ENCODE measurements at places on chromosomes 5 and 9. TPM values are rescaled to one million over a fixed set of nuclear protein-coding genes. Genes with fewer than 3 reads are reported as not detected.

DNA sequence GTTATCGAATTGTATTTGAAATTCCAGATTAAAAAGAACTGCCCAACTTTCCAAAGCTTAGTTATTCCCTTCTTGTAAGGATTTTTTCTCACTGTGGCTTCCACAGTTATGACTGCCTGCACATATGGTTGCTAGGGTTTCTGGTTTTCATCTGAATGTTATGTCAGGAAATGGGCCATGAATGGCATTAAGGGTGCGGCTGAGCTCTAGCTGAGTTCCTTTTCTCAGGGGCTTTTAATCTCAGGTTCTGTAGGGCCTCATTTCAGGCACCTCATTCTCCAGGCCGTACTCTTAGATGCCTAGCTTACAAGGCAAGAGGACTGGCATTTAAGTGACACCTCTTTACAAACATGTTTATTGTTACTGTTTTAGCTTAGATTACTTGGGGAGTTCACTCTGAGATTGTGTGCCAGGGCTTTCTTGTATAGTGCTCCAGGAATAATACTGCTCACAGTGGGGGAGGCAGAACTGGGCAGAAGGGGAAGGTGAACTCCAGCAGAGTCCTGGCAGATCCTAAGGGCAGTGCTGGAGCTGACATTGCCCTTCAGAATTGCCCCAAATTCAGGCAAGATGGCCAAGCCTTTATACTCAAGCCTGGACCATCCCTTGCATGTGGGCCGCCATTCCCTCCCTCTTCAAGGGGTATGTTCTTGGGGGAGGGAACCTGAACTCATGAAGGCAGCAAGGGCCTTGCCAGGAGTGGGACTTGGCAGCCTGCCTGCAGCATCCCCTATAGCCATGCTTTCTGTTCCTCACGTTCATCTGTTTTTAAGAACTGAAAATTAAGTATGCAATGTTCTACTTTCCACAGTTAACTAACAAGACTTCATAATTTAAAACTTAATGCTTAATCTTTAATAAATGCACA, 111.5 kb downstream of the KDM4C start:
- no peaks in the 10 kb centered on the region for H3K27me3 ChIP-seq
- DNase-seq: no peak
- H3K4me1 ChIP-seq: no peaks in the 10 kb centered on the region
- no peaks in the 10 kb centered on the region for H3K36me3 ChIP-seq

- no peaks in the 10 kb centered on the region for H3K27me3 ChIP-seq
- peaks cover 6% of the 10 kb centered on the region for H3K4me1 ChIP-seq
- no peak overlapping the region for H3K27ac ChIP-seq
- H3K36me3 ChIP-seq: no peaks in the 10 kb centered on the region
- H3K4me3 ChIP-seq: no peak overlapping the region
These were observed 5.7 kb downstream of the QSOX2 start for GRCh38 chr9:136239983-136240330.

DNA sequence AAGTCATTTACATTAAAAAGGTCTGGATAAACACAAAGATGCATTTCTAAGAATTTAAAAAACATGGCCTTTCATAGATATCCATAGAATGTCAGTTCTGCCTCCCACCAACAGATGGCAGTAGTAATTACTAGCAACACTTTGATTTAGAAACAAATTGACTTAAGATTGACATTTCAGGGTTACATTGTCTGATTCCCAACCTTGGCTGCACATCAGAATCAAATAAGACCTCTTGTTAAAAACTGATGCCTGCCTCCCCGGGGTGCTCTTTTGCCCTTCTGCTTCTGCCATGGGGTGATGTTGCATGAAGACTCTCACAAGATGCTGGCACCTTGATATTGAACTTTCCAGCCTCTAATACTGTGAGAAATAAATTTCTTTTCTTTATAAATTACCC, 146.2 kb upstream of the GPR151 start:
- H3K4me1 ChIP-seq: no peaks in the 10 kb centered on the region
- H3K36me3 ChIP-seq: no peaks in the 10 kb centered on the region
- DNase-seq: no peak
- no peak overlapping the region for H3K27ac ChIP-seq

DNA sequence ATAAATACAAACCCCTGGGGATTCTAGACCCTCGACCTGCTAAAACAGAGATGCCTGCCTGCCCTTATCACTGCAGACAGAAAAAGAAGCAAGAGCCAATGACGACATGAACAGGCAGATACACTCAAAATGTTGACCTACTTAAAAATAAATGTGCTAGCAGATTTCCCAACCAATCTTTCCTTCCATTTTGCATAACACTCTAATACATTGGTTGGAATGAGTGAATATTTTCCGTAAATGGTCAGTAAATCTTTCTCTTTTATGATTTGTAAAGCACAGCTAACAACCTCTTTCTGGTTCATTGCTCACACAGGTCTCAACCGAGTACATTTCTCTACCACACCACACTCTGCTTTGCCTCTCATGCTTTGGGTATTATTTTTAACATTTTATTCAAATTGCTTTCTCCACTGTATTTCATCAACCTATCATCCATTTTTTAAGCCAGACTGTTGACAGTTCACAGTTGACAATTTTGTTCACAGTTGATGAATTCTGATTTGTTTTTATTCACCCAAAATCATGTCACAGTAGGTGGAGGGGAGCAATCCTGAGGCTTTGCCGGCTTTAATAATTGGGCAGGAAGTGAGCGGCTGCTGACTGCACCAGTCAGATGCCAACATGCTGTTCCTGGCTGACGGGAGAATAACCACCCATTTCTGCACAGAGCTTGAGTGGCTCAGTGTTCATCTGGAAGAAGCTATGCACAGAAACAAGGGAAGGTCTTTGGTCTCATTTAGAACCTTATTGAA, 426.6 kb downstream of the SPOCK1 start:
- no peak overlapping the region for H3K4me3 ChIP-seq
- H3K4me1 ChIP-seq: peaks cover 8% of the 10 kb centered on the region
- H3K27me3 ChIP-seq: no peaks in the 10 kb centered on the region
- peak overlapping the region; percentile 85 for H3K27ac ChIP-seq

DNA sequence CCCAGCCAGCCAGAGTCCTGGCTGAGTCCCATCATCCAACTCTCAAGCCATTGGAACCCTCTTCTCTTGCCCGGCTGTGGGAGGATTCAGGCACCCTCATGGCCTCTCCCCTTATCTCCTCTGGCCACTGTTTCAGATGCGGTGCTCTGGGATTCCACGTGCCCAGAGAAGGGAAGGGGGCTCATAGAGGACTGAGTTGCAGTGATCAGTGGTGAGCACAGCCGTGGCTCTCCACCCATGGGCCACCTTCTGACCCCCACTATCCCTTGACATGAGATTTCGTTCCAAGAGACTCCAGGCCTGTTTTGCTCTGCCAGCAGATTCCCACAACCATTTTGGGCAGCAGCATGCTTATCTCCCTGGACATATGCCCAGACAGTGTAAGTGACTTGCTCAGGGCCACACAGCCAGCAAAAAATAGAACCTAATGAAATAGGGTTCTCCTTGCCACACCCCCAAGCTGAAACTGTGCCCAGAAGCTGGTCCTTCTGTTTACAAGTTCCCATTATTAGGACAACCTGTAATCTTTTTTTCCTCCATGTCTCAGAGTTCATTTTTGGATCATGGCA, 2.7 kb downstream of the GPX3 start:
- H3K27me3 ChIP-seq: no peaks in the 10 kb centered on the region
- no peak overlapping the region for H3K4me3 ChIP-seq
- no peaks in the 10 kb centered on the region for H3K36me3 ChIP-seq
- peak; percentile 64 for DNase-seq
- peak overlapping the region; percentile 91 for H3K27ac ChIP-seq
- no peaks in the 10 kb centered on the region for H3K4me1 ChIP-seq

- H3K4me3 ChIP-seq: no peak overlapping the region
- H3K36me3 ChIP-seq: no peaks in the 10 kb centered on the region
- H3K27ac ChIP-seq: no peak overlapping the region
- H3K27me3 ChIP-seq: no peaks in the 10 kb centered on the region
- no peak for DNase-seq
- no peaks in the 10 kb centered on the region for H3K4me1 ChIP-seq
These were observed 401.2 kb downstream of the IRX1 start for GRCh38 chr5:3996707-3997336.

TTC33 gene
- 123 TPM for total RNA-seq

DNA sequence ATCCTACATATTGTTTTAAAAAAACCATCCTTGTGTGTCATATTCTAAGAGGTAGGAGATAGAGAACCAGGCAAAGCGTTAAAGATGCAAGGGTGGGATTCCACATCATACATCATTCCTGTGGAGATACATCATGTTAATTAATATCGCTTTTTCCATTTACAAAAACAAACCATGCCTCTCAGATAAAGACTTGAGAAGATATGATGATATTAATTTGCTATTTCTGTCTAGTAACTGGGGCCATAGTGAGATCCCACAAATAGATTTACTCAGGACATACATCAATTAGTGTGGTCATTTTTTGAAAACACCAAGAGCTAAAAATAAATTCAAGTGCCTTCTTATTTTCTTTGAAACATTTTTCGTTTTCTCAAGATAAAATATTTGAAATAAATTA, 165.4 kb upstream of the TARS1 start:
- H3K36me3 ChIP-seq: no peaks in the 10 kb centered on the region
- H3K4me3 ChIP-seq: no peak overlapping the region
- DNase-seq: no peak
- H3K4me1 ChIP-seq: no peaks in the 10 kb centered on the region
- no peak overlapping the region for H3K27ac ChIP-seq

- no peaks in the 10 kb centered on the region for H3K27me3 ChIP-seq
- no peaks in the 10 kb centered on the region for H3K4me1 ChIP-seq
- H3K4me3 ChIP-seq: no peak overlapping the region
- no peak for DNase-seq
- no peaks in the 10 kb centered on the region for H3K36me3 ChIP-seq
- no peak overlapping the region for H3K27ac ChIP-seq
These were observed 599.6 kb upstream of the GRAMD2B start for GRCh38 chr5:125823572-125823971.

DNA sequence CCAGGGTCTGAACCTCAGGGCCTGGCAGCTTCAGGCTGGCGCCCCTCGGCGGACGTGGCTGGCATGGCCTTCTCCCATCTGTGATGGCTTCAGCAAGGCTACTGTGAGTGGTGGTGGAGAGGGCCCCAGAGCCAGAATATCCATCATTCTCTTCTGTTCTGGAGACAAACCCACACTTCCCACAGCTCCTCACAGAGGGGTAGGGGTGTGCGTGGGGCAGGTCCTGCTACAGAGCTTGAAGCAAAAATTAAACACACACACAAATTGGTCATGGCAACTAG, 9.6 kb downstream of the GPX3 start:
- H3K36me3 ChIP-seq: no peaks in the 10 kb centered on the region
- H3K27ac ChIP-seq: peak overlapping the region; percentile 65
- no peak for DNase-seq
- H3K4me1 ChIP-seq: no peaks in the 10 kb centered on the region

- no peak for DNase-seq
- no peak overlapping the region for H3K4me3 ChIP-seq
- no peak overlapping the region for H3K27ac ChIP-seq
- H3K36me3 ChIP-seq: no peaks in the 10 kb centered on the region
These were observed 220.5 kb downstream of the SLIT3 start for GRCh38 chr5:169080448-169080911.

- H3K4me1 ChIP-seq: no peaks in the 10 kb centered on the region
- no peak overlapping the region for H3K4me3 ChIP-seq
- no peak for DNase-seq
- H3K27me3 ChIP-seq: no peaks in the 10 kb centered on the region
- no peak overlapping the region for H3K27ac ChIP-seq
These were observed 64.1 kb downstream of the OSTF1 start for GRCh38 chr9:75152416-75152815.

DNA sequence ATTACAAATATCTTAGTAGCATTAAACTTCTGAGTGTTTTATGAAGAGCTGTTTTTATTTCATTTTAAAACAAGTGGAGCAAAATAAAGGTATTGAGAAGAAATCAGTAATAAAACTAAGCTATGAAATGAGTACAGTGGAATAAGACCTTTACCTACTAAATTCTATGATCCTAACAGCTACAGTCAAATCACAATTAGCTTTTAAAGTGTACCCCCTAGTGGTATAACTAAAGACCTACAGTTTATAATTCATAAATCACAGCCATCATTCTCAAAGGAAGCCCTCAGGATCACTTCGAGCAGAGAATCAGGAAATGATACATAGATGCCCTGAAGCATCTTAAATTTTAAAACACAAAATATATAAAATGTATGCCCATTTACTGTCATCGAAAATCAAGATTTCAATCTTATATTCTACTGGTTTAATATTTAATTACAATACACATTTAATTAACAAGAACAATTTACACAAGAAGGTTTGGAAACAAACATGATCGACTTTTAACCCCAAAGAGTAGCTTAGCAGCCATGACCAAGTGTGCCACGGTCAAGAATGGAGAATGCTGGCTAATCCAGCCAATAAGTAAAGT, 12.3 kb downstream of the CCNH start:
- H3K36me3 ChIP-seq: no peaks in the 10 kb centered on the region
- no peak overlapping the region for H3K27ac ChIP-seq
- H3K4me3 ChIP-seq: no peak overlapping the region
- no peaks in the 10 kb centered on the region for H3K27me3 ChIP-seq
- DNase-seq: no peak

GRCh38 chr9:36162211-36162738, 6.9 kb upstream of the CCIN start:
- H3K27me3 ChIP-seq: no peaks in the 10 kb centered on the region
- DNase-seq: no peak
- H3K27ac ChIP-seq: peak overlapping the region; percentile 96
- no peak overlapping the region for H3K4me3 ChIP-seq

GADD45G gene
- total RNA-seq: 14.0 TPM

DNA sequence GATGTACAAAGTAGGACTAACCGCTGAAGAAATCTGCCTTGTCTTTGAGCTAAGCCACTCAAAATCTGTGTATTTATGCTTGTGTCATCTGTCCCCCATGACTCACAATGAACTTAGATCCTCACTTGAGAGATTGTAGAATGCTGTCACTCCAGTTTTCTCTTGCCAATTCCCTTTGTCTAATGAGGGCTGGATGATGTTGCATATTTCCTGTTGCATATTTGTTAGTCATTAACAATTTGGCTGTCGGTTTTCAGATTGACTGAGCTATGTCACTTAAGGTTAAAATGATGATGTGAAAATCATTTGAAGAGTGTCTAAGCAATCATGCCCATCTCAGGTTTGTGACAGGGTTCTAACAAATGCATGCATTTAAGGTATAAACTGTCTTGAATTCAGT, 481.7 kb downstream of the CDH10 start:
- no peaks in the 10 kb centered on the region for H3K4me1 ChIP-seq
- no peak overlapping the region for H3K4me3 ChIP-seq
- no peak overlapping the region for H3K27ac ChIP-seq
- no peak for DNase-seq
- no peaks in the 10 kb centered on the region for H3K36me3 ChIP-seq

Data from uterus (tissue), 4 donors.